ENCODE measurements at places on chromosomes 6 and 20. TPM values are rescaled to one million over a fixed set of nuclear protein-coding genes. Genes with fewer than 3 reads are reported as not detected.

- peak overlapping the region; percentile 37 for H3K27ac ChIP-seq
- H3K4me3 ChIP-seq = no peak overlapping the region
- peak; percentile 58 for DNase-seq
- peaks cover 57% of the 10 kb centered on the region for H3K4me1 ChIP-seq
Measured at GRCh38 chr6:34240329-34241248, 3.9 kb downstream of the HMGA1 start.

- no peak overlapping the region for H3K4me3 ChIP-seq
- no peak overlapping the region for H3K27ac ChIP-seq
- DNase-seq = peak; percentile 77
- H3K4me1 ChIP-seq = no peaks in the 10 kb centered on the region
Measured at GRCh38 chr20:57662456-57663240, 42.4 kb upstream of the ZBP1 start.

Gene ISM1
- 4.0 TPM for total RNA-seq

DNA sequence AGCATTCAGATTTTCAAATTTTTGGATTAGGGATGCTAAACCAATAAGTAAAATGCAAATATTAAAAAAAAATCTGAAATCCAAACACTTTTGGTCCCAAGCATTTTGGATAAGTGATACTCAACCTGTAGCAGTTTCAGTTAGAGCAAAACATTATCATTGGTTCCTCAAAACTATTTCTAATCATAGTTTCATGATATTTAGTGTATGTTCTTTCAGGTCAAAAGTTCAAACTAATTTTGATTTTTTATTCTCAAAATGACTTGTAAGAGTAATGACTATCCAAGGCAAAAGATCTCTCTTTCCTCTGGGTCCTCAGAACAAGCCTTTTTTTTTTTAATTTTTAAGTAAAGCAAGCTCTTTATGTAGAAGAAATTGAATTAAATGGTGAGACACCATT lies 64.0 kb upstream of the TFB1M start:
- H3K4me1 ChIP-seq = peaks cover 50% of the 10 kb centered on the region
- peak overlapping the region; percentile 96 for H3K27ac ChIP-seq
- H3K4me3 ChIP-seq = no peak overlapping the region
- no peak for DNase-seq

- no peaks in the 10 kb centered on the region for H3K27me3 ChIP-seq
- H3K27ac ChIP-seq = no peak overlapping the region
- DNase-seq = no peak
- no peak overlapping the region for H3K4me3 ChIP-seq
Measured at GRCh38 chr20:43355610-43356009, 102.1 kb upstream of the SRSF6 start.

- no peaks in the 10 kb centered on the region for H3K36me3 ChIP-seq
- no peaks in the 10 kb centered on the region for H3K4me1 ChIP-seq
- no peak overlapping the region for H3K4me3 ChIP-seq
- no peak for DNase-seq
Measured at GRCh38 chr6:154529957-154530356, 19.5 kb upstream of the CNKSR3 start.

Gene EDN3
- not detected for total RNA-seq

Gene OLIG3
- not detected for total RNA-seq

- H3K27me3 ChIP-seq = no peaks in the 10 kb centered on the region
- no peaks in the 10 kb centered on the region for H3K36me3 ChIP-seq
- DNase-seq = no peak
- H3K4me3 ChIP-seq = no peak overlapping the region
Measured at GRCh38 chr20:22404419-22405170, 179.8 kb downstream of the FOXA2 start.

Gene SLC22A1
- 1.2 TPM for total RNA-seq

Gene KCNQ5
- 8.5 TPM for total RNA-seq

DNA sequence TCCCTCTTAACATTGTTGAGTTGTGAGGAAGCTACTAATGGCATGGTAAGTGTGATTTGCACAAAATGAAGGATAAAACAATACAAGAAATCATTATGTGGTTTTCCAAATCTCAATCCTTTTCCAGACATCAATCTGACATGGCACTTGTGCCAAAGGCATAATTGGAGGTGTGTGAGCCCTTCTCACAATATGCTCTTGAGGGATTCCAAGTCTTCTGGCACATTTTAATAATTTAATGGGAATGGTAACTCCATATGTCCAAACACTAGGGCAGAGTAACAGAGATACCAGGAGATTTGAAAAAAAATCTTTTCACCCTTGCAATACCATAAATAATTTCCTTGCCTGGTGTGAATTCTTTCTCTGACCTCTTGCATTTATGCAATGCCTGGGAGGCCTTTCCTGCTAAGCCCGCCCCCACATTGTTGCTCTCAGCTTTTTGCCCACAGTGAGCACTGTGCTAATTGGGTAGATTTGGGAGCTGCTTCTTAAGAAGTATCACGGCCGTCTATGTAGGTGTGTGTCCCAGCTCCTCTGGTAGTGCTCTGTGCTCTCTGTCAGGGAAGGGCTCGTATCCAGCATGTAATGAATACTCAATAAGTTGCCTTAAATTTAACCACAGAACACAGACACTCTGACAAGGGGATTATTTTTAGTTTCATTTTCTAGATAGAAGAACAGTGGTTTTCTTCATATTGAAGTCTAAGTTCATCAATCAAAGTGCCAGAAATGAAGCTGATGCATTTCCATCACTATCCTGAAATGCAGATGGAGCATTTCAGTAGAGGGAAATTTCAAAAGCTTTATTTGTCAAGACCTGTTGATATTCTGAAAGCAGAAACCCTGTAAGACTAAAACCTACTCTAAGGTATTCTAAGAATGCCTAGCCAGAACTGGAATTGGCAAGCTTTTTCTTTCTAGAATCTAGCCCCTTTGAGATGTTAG lies 54.4 kb upstream of the CEP85L start:
- no peak for DNase-seq
- H3K4me1 ChIP-seq = peaks cover 58% of the 10 kb centered on the region
- no peaks in the 10 kb centered on the region for H3K27me3 ChIP-seq
- peak overlapping the region; percentile 96 for H3K27ac ChIP-seq
- no peaks in the 10 kb centered on the region for H3K36me3 ChIP-seq

DNA sequence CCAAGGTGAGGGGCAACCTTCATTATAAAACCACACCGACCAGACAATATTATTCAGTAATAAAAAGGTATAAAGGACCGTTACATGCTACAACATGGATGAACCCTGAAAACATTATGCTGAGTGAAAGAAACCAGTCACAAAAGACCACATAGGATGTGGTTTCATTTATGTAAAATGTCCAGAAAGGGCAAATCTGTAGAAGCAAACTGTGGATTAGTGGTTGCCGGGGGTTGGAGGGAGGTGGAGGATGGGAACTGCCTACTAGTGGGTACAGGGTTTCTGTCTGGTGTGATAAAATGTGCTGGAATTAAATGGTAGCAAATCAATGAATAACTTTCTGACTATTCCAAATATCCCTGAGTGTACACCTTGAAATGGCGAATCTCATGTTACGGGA lies 10.2 kb upstream of the PRND start:
- peaks cover 23% of the 10 kb centered on the region for H3K27me3 ChIP-seq
- no peaks in the 10 kb centered on the region for H3K4me1 ChIP-seq
- H3K4me3 ChIP-seq = no peak overlapping the region
- no peak for DNase-seq

Gene MEI4
- not detected for total RNA-seq

DNA sequence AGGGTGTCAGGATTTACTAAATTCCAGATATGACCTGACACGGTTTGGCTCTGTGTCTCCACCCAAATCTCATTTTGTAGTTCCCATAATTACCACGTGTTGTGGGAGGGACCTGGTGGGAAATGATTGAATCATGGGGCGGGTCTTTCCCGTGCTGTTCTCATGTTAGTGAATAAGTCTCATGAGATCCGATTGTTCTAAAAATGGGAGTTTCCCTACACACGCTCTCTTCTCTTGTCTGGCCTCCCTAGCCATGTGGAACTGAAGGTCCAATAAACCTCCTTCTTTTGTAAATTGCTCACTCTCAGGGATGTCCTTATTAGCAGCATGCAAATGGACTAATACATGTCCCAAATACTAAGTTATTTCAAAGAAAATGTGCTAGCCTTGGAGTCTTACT lies 121.1 kb downstream of the CENPW start:
- no peak overlapping the region for H3K27ac ChIP-seq
- no peak for DNase-seq
- H3K4me1 ChIP-seq = no peaks in the 10 kb centered on the region
- H3K27me3 ChIP-seq = no peaks in the 10 kb centered on the region
- H3K36me3 ChIP-seq = no peaks in the 10 kb centered on the region

DNA sequence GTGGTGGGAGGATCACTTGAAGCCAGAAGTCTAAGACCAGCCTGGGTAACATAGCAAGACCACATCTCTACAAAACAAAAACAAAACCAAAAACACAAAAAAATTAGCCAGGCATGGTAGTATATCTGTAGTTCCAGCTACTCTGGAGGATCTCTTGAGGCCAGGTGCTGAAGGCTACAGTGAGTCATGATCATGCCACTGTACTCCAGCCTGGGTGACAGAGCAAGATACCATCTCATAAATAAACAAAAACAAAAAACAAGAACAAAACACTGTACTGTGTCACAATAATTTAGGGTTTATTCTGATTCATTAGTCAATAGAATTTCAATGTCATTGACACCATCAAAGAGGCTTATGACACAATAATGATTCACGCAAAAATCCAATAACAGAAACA lies 1121.7 kb upstream of the MAP3K7 start:
- H3K36me3 ChIP-seq = no peaks in the 10 kb centered on the region
- no peak overlapping the region for H3K27ac ChIP-seq
- no peak for DNase-seq
- H3K27me3 ChIP-seq = no peaks in the 10 kb centered on the region

DNA sequence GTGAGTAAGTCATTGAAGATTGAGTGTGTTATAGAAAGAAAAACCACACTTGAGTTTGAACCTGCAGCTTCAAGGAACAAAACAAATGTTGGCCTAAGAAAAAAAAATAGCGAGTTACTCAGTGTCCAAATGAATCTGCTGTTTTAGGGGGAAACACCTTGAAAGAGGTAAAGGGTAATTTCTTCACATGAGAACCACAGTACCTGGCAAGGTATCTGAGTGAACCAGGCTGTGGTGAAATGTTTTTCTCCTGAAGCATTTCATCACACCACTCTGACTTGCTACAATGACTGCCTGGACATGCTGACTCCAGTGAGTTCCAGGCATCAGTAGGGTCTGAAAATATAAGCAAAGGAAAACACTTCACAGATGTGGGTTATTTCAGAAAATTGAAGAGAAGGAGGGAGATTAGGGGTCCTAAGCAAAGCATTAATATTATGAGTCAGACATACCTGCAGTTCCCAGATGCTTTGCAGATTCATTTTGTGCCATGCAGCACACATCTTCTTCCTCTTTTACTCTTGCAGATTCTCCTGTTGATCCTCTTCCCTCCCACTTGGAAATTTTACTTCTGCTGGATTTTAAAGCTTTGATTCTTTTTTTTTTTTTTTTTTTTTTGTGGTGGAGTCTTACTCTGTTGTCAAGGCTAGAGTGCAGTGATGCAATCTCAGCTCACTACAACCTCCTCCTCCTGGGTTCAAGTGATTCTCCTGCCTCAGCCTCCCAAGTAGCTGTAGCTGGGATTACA lies 206.2 kb upstream of the SGK1 start:
- H3K36me3 ChIP-seq = no peaks in the 10 kb centered on the region
- no peak for DNase-seq
- H3K4me3 ChIP-seq = no peak overlapping the region
- no peaks in the 10 kb centered on the region for H3K27me3 ChIP-seq
- H3K4me1 ChIP-seq = peaks cover 13% of the 10 kb centered on the region

Gene MAPK13
- total RNA-seq = 4.3 TPM

GRCh38 chr20:24598346-24598745 lies 128.9 kb downstream of the SYNDIG1 start:
- H3K27ac ChIP-seq = no peak overlapping the region
- no peaks in the 10 kb centered on the region for H3K36me3 ChIP-seq
- H3K4me3 ChIP-seq = no peak overlapping the region
- no peaks in the 10 kb centered on the region for H3K27me3 ChIP-seq
- H3K4me1 ChIP-seq = no peaks in the 10 kb centered on the region

DNA sequence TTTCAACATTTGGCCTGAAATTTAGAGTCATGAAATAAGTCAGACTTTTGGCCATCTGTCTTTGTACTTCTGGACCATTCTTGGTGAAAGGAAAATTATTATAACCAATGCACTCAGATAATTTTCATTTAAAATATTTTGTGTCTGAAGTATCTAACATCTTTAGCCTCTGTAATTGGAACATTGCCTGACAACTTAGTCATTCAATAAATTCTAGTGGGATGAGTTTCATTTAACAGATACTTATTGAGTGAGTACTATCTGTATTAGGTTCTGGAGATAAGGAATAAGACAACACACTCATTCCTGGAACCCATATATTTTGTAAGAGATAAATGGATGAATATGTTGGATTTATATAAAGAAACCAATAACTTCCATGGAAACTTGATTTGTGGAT lies 536.0 kb downstream of the BCKDHB start:
- H3K27me3 ChIP-seq = no peaks in the 10 kb centered on the region
- H3K4me3 ChIP-seq = no peak overlapping the region
- no peaks in the 10 kb centered on the region for H3K36me3 ChIP-seq
- H3K4me1 ChIP-seq = peaks cover 28% of the 10 kb centered on the region
- peak overlapping the region; percentile 85 for H3K27ac ChIP-seq

- H3K4me1 ChIP-seq = no peaks in the 10 kb centered on the region
- no peaks in the 10 kb centered on the region for H3K27me3 ChIP-seq
- no peak for DNase-seq
- H3K27ac ChIP-seq = no peak overlapping the region
- H3K4me3 ChIP-seq = no peak overlapping the region
Measured at GRCh38 chr6:124002377-124003081, 198.9 kb downstream of the NKAIN2 start.

DNA sequence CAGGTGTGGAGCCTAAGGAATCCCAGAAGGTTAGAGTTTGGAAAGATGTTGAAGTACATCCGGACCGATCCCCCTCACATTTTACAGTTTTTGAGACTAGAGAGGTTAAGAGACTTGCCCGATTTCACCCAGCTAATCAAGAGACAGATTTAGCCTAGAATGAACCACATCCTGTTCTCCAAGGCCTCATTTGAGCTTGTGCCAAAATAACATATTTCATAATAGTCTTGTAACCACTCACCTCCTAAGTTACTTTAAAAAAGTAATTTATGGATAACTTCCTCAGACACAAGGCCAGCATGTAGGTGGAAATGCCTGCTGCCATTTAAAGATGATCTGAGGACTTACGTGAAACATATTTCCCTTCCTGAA lies 39.8 kb upstream of the ARHGAP18 start:
- H3K27ac ChIP-seq = peak overlapping the region; percentile 46
- no peaks in the 10 kb centered on the region for H3K36me3 ChIP-seq
- H3K4me1 ChIP-seq = peaks cover 67% of the 10 kb centered on the region
- no peak for DNase-seq
- no peaks in the 10 kb centered on the region for H3K27me3 ChIP-seq

DNA sequence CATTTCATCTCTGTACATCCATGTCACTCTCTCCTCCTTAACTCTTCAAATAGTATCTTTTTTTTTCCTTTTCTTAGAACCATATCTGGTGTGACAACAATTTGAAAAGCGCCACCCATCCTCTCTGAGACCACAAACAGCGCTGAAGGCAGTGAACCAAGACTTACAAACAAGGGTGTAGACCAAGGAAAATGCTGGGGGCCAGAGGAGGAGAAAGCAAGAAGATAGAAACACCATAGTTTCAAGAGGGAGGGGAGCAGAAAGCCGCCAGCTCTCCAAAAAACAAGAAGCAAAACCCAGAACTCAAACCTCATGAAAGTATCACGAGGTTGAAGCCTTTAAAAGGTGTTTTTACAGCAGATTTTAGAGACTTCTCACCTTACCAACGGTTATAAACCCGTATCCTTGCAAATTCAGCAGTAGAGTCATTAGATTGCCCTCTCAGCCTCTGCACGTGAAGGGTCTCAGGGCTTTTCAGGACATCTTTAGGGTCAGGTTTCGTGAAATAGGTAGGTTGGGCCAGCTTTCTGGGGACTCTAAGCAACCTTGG lies 13.3 kb upstream of the RIPOR2 start:
- no peaks in the 10 kb centered on the region for H3K36me3 ChIP-seq
- DNase-seq = peak; percentile 50
- peaks cover 20% of the 10 kb centered on the region for H3K27me3 ChIP-seq

Gene CRISP3
- total RNA-seq = not detected

Measured in osteoblast (primary cell).